Uterus (tissue), 4 donors: ENCODE measurements at places on chromosomes 5 and 9. TPM values are rescaled to one million over a fixed set of nuclear protein-coding genes. Genes with fewer than 3 reads are reported as not detected.

GRCh38 chr9:112720113-112720780 is 2.3 kb upstream of the INIP start:
- DNase-seq = no peak

DNA sequence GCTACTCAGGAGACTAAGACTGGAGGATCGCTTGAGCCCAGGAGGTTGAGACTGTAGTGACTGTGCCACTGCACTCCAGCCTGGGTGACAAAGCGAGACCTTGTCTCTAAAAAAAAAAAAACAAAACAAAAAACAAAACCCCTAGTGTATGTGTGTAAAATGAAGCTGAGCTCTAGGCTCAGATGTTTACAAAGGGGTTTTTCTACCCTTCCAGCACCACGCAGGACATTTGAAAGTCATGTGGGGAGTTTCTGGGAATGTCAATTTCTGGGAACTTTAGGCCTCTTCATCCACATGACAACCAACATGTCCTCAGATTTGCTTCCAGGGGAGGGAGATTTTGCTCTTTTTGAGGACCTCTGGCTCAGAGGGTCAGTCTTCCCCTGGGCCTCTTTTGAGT is 42.4 kb upstream of the AIF1L start:
- DNase-seq = no peak

- DNase-seq = no peak
Measured at GRCh38 chr5:112338681-112339337, 80.3 kb downstream of the EPB41L4A start.

- no peak for DNase-seq
Measured at GRCh38 chr5:31711363-31711762, 72.4 kb downstream of the PDZD2 start.

- no peak for DNase-seq
Measured at GRCh38 chr9:112135706-112136105, 39.4 kb downstream of the SUSD1 start.

GRCh38 chr5:175393897-175394296 is 50.1 kb downstream of the DRD1 start:
- DNase-seq = no peak

DNA sequence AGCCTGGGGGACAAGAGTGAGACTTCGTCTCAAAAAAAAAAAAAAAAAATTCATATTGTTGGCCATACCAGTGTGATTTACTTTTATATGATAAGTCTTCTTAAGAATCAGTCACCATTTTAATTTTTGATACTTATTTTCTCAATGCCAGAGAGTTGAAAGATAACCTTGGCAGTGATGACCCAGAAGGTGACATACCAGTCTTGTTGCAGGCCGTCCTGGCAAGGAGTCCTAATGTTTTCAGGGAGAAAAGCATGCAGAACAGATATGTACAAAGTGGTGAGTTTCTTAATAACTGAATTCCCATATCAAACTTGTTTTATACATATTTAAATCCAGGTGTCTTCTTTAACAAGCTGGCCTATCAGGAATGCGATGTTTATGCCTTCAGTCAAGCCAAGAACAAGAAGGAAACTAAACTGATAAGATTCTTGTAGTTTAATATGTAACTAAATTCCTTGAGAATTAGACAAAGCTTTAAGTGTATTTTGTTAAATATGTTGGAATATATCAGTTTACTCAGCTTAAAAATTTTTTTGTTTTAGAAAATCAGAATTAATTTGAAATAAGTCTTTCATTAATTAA is 81.5 kb downstream of the NIPBL start:
- no peak for DNase-seq

DNA sequence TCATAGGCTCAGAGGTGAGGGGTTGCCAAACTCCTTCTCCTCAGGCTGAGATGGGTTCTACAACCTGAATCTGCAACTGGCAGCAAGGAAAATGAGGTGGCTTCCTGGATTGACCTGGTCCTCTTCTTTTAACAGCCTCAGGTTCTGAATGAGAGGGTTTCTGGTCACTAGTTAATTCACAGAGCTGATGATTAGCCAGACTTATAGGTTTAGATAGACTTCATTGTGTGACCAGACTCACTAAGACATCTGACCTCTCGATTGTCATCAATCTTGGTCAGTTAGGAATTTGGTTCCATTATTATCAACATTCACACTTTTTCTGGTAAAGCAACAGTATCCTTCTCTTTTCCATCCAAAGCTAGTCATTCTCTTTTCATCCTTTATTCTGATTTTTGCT is 257.9 kb downstream of the PAPPA start:
- no peak for DNase-seq

DNA sequence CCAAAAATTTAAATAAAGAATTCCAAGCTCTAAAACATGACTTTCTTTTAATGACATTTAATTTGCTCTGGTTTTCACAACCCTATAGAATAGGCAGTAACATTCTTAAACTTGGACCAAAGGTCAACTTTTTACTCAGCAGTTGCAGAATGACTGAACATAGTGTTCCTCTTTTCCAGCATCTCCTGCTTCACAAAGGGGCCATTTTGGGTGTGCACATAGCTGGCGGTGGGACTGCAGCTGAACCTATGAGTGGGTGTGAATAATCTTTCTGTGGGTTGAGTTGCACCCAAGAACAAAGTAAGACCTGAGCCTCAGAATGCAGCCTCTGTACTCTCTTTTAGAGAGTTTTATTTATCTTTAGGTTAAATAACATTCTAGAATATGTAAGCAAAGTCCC is 96.9 kb upstream of the HAPLN1 start:
- DNase-seq = no peak

DNA sequence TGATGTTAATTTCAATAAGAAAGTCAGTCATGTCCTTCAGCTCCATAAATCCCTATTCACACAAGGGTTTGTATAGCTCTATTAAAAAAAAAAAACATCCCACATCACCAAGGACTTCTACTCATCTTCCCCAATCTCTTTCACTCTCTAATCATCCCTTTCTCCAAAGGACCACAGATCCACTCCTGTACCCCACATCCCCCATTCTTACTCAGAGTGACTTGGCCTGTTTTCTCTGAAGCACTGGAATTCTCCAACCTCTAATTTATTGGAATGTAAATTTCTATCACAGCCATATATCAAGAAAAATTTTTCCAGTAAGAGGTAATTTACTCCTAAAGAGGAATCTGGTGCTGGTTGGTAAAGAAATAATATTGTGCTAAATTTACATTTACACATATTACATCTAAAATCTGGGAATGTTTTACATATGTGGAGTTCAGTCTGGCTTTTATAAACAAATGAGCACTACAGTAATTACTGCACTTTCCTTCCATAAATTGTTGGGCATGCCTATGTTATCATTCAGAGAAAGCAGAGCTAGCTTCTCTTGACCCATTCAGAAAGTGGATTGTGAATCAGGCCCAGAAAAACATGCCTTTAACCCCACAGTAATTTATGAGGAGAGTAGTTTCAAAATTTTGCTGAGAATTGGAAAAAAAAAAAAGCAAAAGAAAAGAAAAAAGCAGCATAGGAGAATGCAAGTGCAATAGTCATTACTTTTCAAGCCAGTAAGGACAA is 399.5 kb upstream of the TNC start:
- DNase-seq = no peak

DNA sequence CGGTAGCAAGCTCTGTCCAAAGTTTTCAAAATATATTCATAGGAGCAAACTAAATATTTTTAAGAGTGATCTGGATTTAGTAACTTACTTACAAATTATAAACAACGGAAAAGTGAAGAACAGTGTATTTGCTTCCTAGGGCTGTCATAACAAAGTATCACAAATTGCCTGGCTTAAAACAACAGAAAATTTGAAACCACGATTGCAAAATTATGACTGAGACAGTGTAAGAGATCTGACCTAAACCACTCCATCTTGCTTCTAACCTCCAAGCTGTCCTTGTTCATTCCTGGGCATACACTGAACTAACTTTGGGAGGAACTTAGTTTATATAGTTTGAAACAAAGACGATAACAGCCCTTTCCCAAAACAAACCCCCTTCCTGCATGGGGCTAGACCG is 202.0 kb upstream of the CDH6 start:
- DNase-seq = no peak

- DNase-seq = peak; percentile 71
Measured at GRCh38 chr9:97475059-97475458, 26.4 kb upstream of the TMOD1 start.

- DNase-seq = no peak
Measured at GRCh38 chr5:31303688-31304087, 110.2 kb downstream of the CDH6 start.

GRCh38 chr9:113857875-113858274 is 18.2 kb upstream of the ZNF618 start:
- DNase-seq = no peak

DNA sequence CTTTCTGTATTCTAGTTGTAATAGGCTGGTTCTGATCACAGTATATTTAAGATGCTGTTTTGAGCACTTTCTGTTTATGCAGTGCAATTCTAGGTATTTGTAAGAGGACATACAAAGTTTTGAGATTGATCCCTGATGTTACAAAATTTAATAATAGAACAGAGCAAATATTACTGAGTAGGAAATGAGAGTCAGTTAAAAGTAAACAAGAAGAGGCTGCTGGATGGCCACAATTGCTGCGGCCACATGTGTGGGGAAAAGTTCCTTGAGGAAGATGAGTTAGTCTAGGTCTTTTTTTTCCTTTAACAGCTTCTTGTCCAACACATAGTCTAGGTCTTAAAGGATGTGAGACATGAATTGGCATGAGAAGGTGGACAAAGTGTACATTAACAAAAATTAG is 11.3 kb downstream of the EHMT1 start:
- no peak for DNase-seq

DNA sequence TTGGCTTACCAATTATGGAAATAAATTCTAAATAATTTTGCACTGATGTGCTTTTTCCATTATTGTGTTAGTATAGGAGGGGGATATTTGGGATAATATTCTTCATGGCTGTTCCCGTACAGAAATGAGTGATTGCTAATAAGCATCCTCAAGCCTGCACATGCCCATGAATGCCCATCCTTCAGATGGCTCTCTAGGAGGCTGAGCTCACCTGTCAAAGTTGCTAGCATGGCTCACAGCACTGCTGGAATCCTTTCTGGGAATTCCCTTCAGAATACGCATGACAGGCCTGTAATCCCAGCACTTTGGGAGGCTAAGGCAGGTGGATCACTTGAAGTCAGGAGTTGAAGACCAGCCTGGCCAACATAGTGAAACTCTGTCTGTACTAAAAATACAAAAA is 124.1 kb downstream of the NXNL2 start:
- no peak for DNase-seq

- no peak for DNase-seq
Measured at GRCh38 chr5:35188031-35188457, 42.2 kb downstream of the PRLR start.

- DNase-seq = no peak
Measured at GRCh38 chr5:61303346-61303745, 28.7 kb upstream of the ZSWIM6 start.

DNA sequence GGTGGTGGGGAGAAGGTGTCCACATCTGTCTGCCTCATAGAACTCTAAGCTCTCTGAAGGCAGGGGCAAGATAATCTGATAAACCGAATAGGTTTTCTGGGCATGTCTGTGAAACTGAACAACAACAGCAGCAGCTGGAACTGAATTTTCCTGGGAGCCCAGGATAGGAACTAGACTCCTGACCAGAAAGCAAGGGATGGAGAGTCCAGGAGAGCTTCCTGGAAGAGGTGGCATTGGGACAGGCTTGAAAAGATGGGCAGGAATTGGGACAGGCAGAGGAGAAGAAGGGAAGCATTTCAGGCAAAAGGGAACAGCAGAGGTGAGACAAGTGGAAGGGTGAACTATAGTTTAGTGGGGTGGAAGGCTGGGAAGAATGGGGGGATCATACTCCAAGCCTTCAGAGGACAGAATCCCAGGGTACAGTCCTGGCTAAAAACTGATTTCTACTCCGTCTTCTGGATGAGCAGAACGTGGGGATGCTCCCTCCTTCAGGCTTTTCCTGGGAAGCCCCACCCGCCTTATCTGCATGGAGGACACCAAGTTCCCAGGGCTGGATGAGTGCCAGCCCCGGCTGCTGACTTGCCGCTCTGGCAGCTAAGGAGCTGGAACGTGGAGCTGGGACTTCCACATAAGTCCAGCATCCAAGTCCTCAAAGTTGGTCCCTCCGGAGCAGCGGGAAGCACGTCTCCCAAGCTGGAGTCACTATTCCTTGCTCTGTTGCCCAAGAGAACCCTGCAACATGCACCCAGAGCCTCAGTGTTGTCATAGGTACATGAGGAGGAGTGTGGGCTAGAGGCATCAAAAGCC is 13.9 kb upstream of the KIF12 start:
- peak; percentile 74 for DNase-seq

DNA sequence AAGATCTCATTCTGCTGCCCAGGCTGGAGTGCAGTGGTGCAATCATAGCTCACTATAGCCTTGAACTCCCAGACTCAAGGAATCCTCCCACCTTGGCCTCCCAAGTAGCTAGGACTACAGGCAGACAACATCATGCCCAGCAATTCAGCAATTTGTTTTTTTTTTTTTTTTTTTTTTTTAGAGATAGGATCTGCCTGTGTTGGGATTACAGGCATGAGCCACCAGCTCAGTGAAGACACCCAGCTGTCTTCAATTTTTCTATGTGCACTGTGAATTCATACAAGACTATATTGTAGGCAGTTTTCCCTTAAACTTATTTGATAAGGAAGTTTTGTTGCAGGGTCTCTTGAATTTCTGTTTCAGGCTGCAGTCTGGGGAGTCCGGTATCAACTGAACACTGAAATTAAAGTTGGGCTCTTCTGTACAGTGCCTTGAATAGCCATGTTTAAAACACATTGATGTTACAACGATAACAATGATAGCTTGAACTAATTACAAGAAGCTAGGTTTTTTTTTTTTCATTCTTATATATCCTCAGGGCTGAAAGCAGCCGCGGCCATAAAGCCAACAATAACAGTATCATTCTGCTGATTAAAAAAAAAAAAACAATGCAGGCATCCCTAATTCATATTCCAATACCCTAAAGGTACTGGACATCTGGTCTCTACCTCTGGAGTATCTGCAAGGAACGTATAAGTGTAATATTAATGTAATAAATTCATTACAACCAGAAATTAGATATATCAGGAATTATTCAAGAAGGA is 63.5 kb downstream of the MPDZ start:
- DNase-seq = no peak

GRCh38 chr5:82812575-82812974 is 264.6 kb downstream of the TMEM167A start:
- no peak for DNase-seq

- no peak for DNase-seq
Measured at GRCh38 chr9:71975833-71976232, 64.4 kb downstream of the C9orf85 start.

NOXA1 gene
- 2.3 TPM for total RNA-seq

CTSL gene
- total RNA-seq = 183 TPM

CRB2 gene
- total RNA-seq = 19.4 TPM

SREK1 gene
- total RNA-seq = 37.7 TPM

PALM2AKAP2 gene
- 2.1 TPM for total RNA-seq

ANKRD55 gene
- total RNA-seq = not detected

GCNT4 gene
- total RNA-seq = 0.88 TPM

COL5A1 gene
- total RNA-seq = 167 TPM

SPINK5 gene
- not detected for total RNA-seq

PCDHA1 gene
- total RNA-seq = not detected

SPAG8 gene
- 0.26 TPM for total RNA-seq

GAS1 gene
- 81.6 TPM for total RNA-seq

IL4 gene
- not detected for total RNA-seq

TMC1 gene
- total RNA-seq = under 0.01 TPM

RHOBTB3 gene
- total RNA-seq = 87.1 TPM

TLR4 gene
- total RNA-seq = 25.6 TPM

PCDHB6 gene
- total RNA-seq = 4.2 TPM

PCDHGA9 gene
- 17.1 TPM for total RNA-seq
